ENCODE measurements at places on chromosomes 6 and 20. TPM values are rescaled to one million over a fixed set of nuclear protein-coding genes. Genes with fewer than 3 reads are reported as not detected.

DNA sequence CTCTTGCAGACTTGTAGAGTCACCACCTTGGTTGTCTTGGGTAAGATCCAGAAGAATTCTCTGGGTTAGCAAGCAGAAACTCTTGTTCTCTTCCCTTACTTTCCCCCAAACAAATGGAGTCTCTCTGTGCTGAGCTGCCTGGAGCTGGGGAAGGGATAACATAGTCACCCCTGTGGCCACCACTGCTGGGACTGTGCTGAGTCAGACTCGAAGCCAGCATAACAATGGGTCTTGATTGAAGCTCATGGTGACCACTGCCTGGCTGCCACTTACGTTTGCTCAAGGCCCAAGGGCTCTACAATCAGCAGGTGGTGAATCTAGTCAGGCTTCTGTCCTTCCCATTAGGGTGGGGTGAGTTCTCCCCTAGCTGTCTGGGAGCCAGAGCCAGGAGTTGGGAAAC, 15.4 kb upstream of the ERVFRD-1 start:
- peak; percentile 63 for DNase-seq

GRCh38 chr6:13267142-13267651, 61.1 kb downstream of the TBC1D7 start:
- no peak for DNase-seq

DNA sequence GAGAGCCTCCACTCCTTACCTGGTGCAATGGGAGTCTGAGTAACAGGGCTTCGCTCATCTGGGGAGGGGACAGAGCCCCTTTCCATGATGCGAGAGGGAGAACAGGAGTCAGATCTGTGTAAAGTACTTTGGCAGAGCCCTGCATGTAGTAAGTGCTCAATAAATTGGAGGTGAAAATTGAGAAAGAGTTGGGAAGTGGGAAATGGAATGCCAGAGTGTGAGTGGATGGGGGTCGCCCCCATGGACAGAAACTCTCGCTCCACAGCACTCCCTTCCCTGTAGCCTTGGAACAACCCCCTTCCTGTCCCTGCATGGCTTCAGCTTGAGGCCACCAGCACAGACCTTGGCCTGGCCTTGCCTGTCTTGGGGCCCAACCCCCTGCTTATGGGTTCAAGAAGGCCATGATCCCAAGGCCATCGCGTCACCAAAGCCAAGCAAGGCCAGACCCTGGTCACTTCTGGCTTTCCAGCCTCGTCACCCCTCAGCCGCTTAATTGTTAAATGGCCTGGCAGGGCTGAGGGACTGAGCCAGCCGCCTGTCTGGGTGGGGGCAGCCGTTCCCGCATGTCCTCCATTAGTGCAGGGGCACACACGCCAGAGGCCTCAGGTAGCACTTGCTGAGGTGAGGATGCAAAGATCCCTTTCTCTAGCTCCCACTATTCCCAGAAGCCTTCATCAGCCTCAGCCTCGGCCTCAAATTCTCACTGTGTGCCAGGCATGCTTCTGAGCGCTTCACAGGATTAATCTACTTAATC, 93.7 kb upstream of the PTPN1 start:
- DNase-seq = no peak

- DNase-seq = peak; percentile 82
Observed at GRCh38 chr6:21003780-21004541, 469.7 kb downstream of the CDKAL1 start.

GRCh38 chr6:53464483-53464882, 80.4 kb downstream of the GCLC start:
- DNase-seq = no peak

DNA sequence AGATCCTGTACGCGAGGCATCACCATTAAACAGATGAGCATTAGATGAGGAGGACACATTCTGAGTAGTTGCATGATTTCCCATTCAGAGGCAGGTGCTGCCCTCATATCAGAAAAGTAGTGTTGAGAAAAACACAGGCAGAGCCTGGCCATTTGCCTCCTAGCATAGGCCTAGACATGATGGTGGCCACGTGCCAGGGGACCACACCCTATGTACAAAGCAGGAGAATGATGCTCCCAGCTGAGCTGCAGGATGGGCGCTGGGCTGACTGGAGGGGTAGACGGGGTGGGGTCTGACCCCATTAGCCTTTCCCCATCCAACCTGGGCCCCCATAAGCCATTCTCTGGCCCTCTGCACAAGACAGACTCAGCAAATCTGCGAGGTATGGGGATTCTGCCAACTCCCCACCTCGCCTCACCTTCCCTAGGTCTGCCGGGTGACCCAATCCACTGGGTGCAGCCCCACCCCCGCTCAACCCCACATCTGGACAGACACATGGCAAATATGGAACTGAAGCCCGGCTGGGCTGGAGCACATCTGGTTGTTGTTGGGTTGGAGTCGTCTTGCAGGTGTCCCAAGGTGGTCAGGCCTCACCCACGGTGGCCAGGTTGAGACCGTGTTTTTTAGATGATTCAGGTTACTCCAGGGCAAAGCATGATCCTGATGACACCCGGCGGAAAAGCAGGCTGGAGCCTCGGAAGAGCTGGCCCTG, 13.9 kb downstream of the PI16 start:
- peak; percentile 46 for DNase-seq

DNA sequence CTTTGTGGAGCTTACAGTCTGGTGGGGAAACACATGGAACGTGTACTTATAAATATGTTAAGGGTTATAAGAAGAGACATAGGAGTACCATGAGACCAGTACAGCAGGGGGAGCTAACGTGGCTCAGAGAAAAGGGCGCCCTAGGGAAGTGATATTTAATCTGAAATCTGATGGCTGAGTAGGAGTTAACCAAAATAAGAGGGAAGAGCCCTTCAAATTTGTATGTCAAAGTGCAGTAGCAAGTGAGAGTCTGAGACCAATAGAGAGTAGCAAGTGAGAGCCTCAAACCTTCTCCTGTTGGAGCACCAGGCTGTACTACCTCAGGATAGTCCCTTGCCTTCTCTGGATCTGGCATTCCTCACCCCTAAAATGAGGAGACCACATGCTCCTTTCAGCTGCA, 6.1 kb upstream of the PKIG start:
- DNase-seq = peak; percentile 32

DNA sequence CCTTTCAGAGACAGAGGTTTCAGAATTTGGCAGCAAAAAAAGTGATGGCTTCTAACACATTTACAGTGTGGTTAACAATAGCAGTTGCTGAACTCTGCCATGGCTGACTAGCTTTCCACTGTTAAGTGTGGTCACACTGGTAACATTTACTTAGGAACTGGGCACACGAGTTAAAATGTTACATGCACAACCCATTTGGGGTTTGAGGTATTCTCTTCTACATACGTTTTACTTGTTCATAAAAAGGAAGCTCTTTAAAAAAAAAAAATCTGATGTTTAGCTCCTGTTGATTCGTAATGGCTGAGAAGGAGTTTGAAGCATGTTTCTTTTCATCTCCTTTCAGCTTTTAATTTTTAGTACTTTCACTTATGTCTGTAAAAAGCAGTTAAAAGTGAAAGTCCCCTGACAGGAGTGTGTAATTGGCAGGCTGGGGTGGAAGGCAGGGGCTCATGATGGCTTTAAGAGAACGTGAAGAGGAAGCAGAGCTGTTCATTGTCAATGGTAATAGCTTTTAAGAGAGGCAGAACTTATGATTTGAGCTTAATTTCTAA, 245.9 kb downstream of the FARS2 start:
- DNase-seq = no peak

DNA sequence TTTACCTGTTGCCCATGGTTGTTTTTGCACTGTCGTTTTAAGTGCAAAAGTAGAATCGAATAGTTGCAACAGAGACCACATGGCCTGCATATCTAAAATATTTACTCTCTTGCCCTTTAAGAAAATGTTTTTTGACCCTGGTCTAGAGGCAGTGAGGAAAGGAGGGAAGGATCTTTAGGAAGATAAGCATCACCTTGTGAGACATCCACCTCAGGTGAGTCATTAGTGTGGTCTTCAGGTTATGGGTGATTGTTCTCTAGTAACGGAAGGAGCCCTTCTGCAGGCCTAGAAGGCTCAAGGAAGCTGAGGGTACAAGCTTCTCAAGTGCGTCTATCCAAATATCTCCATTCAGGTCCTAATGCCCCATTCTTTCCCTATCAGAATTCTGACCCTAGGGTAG, 6.6 kb upstream of the RAB44 start:
- DNase-seq = no peak

GRCh38 chr20:37615340-37616109, 78.3 kb upstream of the CTNNBL1 start:
- DNase-seq = peak; percentile 20

GRCh38 chr6:24766680-24767462, 7.9 kb upstream of the GMNN start:
- peak; percentile 63 for DNase-seq

GRCh38 chr6:113137426-113137825, 719.7 kb upstream of the MARCKS start:
- DNase-seq = peak; percentile 70

DNA sequence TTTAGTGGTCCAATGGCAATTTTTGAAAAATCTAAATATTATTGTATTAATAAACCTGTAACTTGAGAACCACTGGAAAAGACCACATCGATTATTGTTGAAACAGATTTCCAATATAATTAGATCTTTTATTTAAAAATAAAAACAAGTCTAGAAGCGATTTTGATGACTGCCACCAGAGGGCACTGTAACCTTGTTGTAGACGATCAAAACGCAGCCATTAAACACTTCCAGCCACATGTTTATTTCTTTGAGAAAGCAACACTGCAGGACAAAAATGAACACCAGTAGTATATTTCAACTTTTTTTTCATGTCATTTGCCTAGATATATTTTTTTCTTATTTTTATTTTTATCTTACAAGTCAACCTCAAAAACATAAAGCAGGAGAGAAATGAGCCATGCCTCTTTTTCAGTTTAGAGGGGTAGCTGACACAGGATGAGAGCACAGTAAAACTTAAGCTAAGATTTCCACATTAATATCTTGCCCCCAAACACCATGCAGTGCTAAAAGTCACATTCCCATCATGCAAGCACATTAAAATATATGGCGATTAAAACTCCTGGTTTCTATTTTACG, 115.4 kb downstream of the OPRM1 start:
- DNase-seq = peak; percentile 59

GRCh38 chr20:57707849-57708693, 1.7 kb downstream of the PMEPA1 start:
- DNase-seq = no peak

GRCh38 chr6:31582230-31582643, at the start of gene LTB:
Gene LTB (minus strand): TSS chr6:31582424. CDS start chr6:31582417, 7 bp downstream.
- no peak for DNase-seq

PACRG gene
- 0.66 TPM for total RNA-seq

PIGT gene
- 26.2 TPM for total RNA-seq

ZMYND8 gene
- 7.4 TPM for total RNA-seq

UNC93A gene
- total RNA-seq = not detected

KIF25 gene
- 0.26 TPM for total RNA-seq

SRSF3 gene
- total RNA-seq = 191 TPM

TENT5A gene
- total RNA-seq = 24.9 TPM

NOP56 gene
- 114 TPM for total RNA-seq

Measured in fibroblast of lung (primary cell).